NCI-H774 (cell line): ENCODE measurements at places on chromosomes 7 and 10.
A peak's percentile ranks its signal among the peaks of the same experiment; 100 is the strongest.

- no peak for DNase-seq
Measured at GRCh38 chr7:54255242-54255641, 286.9 kb upstream of the VSTM2A start.

DNA sequence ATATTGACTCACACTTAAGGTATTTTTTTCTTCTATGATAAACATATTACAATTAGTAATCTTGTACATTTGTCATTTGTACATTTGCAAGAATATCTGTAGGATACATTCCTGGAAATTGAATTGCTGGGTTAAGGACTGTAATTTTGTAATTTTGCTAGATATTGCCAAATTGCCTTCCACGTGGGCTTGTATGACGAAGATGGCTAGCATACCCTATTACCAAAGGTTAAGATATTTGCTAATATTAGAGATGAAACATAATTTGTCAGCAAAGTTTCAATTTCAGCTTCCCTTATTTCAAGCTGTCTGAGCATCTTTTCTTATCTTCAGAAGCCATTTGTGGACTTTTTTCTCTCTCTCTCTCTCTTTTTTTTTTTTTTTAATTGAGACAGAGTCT, 1.0 kb upstream of the LYZL2 start:
- no peak for DNase-seq

GRCh38 chr7:128103498-128104107, 72.4 kb upstream of the LRRC4 start:
- no peak for DNase-seq

DNA sequence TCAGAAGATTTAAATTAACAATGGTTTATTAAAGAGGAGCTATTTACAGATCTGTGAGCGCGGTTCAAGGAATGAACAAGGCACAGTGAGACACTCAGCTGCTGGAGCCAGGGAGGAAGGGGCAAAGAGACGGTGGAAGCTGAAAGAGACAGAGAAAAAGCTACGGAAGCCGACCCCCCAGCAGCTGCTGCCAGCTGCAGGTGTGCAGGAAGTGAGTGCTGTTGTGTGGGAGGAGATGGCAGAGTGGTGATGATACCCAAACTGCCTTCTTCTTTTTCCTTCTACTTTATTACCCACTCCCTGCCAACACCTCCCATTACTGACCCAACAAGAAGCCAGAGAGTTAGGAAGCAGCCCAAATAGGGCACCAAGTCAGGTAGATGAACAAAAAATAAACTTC, 41.9 kb upstream of the MBL2 start:
- DNase-seq = no peak

- no peak for DNase-seq
Measured at GRCh38 chr7:1432411-1433082, 26.7 kb downstream of the MICALL2 start.

- no peak for DNase-seq
Measured at GRCh38 chr10:132232023-132232951, 45.5 kb downstream of the DPYSL4 start.

GRCh38 chr10:43979551-43979950, 330.9 kb upstream of the ZNF32 start:
- no peak for DNase-seq

DNA sequence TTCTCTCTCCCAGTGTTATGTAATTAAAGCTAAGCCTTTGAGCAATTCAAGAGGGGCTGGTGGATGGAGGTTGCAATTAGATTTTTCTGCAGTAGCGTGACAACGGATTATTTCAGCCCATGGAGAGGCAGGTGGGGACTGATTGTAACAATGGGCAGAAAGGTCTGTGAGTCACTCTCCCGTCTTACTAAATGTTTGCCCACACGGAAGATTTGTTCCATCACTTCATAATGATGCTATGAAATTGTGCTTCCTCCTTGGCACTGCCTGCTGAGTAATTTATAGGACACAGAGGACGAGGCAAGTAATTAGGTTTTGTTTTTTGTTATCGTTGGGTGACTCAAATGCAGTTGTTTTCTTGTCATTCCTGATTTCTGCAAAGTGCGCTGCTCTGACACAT, 594.5 kb upstream of the DPP6 start:
- peak; percentile 34 for DNase-seq

DNA sequence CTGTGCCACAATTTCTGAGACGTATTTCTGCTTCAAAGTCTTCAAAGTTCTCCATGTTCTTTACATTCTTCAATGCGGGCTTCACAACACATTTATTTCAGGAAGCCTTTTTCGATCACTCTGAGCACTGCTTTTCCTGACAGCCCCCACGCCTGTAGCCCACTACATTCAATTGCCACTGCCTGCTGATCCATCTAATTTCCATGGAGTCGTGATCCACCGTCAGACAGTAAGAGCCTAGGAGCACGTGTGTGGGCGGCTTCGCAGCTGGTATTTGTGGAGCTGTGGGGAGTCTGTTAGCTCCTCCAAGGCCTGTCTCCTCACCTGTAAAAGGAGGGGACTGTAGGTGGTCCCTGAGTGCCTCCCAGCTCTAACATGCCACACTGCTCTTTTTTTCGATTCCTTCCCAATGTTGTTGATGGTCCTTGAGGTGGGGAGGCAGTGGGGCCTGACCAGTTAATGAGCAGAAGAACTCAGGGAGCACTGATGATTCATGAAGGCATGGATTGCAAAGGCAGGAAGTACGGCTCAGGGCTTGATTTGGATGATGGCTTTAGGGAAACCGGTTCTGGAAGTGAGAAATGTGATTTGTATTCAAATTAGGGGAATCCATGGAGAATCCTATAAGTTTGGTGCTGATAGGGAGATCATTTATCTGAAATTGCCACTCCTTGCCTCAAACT, 401.1 kb upstream of the PODXL start:
- no peak for DNase-seq

DNA sequence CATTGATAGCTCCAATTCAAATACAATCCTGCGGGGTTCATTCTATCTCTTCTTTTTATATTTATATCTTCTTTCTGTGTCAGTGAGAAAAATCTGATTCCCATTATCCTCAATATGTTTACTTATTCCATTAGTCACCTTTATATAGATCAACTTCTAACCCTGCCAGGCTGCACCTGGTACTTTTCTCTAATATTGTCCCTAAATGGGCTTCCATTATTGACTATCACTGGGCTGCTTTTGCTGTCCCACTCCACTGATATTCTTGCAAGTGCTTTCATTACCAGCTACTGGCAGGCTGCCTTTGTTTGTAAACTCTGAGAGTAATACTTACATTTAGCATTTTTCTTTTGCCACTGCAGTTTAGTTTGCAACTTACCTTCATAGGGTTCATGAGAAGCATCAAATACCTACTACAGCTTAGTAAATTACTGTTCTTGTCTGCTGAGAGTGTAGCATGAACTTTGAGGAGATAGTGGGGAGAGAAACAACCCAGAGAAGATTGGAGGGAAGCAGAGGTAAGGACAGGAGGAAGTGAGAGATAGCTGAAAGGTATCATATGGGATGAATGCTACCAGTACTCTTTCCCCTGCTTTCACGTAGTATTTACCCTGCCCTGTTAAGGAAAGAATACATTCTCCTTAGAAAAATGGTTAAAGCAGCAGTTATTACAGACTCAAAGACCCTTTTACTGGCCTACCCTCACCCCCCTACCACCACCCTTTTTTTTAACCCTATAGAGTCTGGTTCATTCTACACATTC, 119.1 kb downstream of the PHTF2 start:
- DNase-seq = peak; percentile 53

GRCh38 chr7:7104971-7105370, 77.4 kb upstream of the C1GALT1 start:
- no peak for DNase-seq

DNA sequence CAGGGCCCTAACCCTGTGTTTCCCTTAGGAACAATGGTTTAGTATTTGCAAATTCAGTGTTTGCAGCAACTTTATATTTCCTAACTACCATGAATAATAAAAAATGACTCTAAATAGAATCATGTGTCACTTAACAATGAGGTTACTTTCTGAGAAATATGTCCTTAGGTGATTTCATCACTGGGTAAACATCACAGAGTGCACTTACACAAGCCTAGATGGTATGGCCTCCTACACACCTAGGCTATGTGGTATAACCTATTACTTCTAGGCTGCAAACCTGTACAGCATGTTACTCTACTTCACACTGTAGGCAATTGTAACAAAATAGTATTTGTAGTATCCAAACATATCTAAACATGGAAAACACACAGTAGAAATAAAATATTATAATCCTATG, 1174.6 kb upstream of the LRRTM3 start:
- no peak for DNase-seq

- DNase-seq = no peak
Measured at GRCh38 chr7:41603985-41604384, 98.9 kb downstream of the INHBA start.

DNA sequence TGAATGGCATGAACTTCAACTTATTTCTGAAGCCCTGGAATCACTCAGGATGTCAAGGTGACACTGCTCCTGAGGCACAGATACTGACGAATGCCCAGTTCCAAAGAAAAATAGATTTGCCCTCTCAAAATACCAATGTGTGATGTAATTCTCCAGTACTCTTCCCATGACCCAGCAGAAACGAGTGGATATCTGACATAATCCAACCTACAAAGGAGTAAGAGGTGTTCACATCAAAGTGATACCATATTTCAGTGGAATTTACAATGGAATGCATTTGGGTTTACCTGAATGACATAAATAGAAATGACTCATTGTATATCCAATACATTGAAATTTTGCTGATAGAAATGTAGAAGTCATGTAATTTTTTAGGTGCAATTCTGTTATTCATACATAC, 120.9 kb upstream of the ADAM12 start:
- no peak for DNase-seq

- DNase-seq = no peak
Measured at GRCh38 chr10:71713135-71714030, 6.2 kb downstream of the C10orf105 start.

GRCh38 chr7:75906991-75907667, 7.8 kb upstream of the POR start:
- no peak for DNase-seq

DNA sequence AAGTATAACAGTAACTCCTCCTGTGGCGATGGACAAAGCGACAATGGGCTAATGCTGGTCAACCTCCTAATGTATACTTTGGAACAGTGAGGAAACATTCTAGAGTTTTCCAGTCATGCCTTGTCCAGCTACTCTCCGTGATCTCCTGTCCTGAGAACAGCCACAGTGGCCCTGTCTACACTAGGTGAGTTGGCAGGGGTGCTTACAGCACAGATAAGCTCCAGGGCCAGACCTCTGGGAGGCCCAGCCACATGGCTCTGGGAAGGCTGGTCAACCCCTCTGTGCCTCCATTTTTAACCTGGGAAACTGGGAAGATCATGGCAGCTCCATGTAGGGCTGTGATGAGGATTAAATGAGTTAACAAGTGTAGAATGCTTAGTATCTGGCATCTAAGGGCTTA, 57.0 kb downstream of the CLEC2L start:
- no peak for DNase-seq

GRCh38 chr10:35745617-35746403, 103.7 kb upstream of the FZD8 start:
- DNase-seq = no peak

GRCh38 chr7:138755331-138755747, 42.5 kb upstream of the TMEM213 start:
- no peak for DNase-seq

GRCh38 chr10:77711683-77712049, 74.1 kb upstream of the KCNMA1 start:
- no peak for DNase-seq

DNA sequence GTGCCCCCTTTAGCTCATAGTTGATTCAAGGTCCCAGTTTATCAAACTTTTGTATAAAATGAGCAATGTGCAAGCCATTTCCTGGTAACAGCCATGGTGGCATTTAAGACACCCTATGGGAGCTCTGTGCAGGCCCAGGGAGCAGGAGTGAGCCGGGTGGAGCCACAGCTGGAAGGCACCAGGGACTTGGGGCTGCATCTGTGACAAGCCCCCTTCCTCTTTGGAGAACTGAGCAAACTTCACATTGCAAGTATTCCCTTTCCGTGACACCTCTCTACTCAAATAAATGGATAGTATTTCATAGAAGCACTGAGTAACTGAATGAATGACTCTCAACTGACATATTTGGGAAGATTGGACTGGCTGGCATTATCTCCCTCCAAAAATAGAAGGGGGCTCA, 558.7 kb upstream of the FOXK1 start:
- DNase-seq = no peak

- no peak for DNase-seq
Measured at GRCh38 chr10:124414076-124414475, 4.6 kb downstream of the OAT start.

GRCh38 chr10:75228278-75228677, 7.5 kb downstream of the COMTD1 start:
- no peak for DNase-seq

GRCh38 chr7:66696774-66697191, 43.8 kb upstream of the RABGEF1 start:
- no peak for DNase-seq

GRCh38 chr10:105702211-105702610, 1061.1 kb downstream of the SORCS3 start:
- no peak for DNase-seq

DNA sequence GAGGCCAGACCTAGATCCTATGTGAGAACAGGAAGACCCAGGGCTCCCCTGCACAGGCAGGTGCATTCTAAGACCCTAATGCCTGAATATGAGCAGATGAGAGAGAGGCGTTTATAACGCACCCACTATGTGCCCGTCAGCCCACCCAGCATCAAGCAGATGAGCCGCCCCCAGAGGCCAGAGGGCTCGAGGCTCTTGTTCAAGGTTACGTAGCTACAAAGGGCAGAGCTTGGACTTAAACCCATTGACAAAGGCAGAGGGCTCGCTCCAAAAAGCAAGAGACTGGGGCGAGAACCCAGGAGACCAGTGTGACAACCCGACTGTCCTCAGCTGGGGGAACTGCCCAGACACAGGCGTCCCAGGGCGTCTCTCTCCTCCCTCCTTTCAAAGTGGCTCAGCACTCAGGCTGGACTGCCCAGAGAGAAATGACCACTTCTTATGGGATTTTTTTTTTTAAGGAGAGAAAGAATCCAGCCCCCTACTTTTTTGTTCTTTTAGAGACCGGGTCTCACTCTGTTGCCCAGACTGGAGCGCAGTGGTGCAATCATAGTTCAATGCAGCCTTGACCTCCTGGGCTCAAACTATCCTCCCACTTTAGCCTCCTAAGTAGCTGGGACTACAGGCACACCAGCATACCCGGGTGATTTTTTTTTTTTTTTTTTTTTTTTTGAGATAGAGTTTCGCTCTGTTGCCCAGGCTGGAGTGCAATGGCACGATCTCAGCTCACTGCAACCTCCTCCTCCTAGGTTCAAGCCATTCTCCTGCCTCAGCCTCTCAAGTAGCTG, 40.1 kb downstream of the TNRC18 start:
- DNase-seq = no peak

DNA sequence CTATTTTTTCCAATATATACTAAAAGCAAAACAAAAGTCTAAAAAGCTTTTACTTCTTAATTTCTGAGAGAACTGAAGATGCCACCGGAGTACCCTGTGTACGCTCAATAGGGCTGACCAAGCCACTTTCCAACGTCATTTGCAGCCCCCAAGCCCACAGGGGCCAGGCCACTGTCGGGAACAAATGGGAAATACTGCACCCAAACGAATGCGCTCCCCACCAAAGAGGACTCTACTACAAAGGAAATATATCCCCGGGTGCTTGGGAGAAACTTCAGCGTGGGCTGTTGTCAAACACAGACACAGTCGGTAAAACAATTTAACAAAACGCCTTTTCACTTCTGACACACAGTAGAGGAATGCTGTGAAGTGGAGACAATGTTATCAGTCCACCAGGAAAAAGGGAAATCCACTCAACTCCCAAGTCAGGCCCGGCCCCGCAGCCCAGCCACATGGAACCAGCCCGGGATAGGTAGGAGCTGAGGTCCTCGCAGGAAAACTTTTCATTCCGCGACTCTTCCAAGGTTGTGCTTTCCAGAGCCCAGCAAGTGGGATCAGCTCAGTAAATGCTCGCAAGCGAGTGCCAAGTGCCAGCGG, 1.4 kb downstream of the PARD3 start:
- no peak for DNase-seq
